ENCODE measurements at places on chromosomes 6 and 20. TPM values are rescaled to one million over a fixed set of nuclear protein-coding genes. Genes with fewer than 3 reads are reported as not detected.

GRCh38 chr20:33724439-33725094 lies 4.5 kb upstream of the PXMP4 start:
- no peak for DNase-seq

GRCh38 chr20:63885264-63886053 lies 9.5 kb upstream of the DNAJC5 start:
- DNase-seq: no peak

DNA sequence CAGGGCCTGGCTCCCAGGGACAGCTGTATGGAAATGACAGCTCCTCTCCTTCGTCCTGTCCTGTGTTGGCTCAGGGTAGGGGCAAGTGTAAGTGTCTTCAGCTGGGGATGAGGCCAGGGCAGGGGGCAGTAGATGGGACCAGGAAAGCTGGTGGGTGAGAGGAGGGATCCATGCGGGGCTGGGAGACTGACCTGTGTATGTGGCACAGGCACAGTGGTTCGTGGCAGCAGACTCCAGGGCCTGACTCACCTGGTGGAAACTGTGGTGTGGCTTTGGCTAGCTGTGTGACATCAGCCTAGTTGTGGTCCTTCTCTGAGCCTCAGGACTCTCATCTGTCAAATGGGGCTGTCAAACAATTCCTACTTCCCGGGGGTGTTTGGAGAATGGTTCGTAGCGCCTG lies 13.7 kb upstream of the SCRT2 start:
- no peak for DNase-seq

Gene TCEA2
- 44.0 TPM for total RNA-seq

DNA sequence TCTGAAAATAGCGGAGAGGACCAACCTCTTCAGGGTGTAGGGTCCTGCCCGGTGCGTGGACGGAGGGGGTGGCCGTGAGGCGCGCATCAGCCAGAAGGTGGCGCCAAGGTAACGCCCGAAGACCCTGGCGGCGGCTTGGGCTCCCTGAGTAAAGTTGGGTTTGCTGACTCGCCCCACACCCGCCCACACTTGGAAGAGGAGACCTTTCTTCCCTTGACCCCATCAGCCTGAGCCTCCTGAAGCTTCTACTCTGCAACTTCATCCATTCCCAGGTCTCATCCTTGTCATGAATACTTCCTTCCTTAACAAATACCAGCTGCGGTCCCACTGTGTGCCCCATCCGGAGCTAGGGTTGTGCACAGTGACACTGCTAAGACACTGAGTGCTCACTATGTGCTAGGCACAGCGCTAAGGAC lies 14.6 kb downstream of the CD40 start:
- peak; percentile 85 for DNase-seq

GRCh38 chr20:47016068-47016664 lies 121.5 kb downstream of the EYA2 start:
- DNase-seq: no peak

Gene SLC16A10
- 3.7 TPM for total RNA-seq

GRCh38 chr20:54346276-54346675 lies 129.1 kb upstream of the DOK5 start:
- DNase-seq: no peak
